ENCODE measurements at places on chromosomes 13 and 19. TPM values are rescaled to one million over a fixed set of nuclear protein-coding genes. Genes with fewer than 3 reads are reported as not detected.

The VSTM1 gene
- total RNA-seq, result not detected

The NANOS3 gene
- total RNA-seq, result not detected

The CLEC4M gene
- total RNA-seq, result not detected

DNA sequence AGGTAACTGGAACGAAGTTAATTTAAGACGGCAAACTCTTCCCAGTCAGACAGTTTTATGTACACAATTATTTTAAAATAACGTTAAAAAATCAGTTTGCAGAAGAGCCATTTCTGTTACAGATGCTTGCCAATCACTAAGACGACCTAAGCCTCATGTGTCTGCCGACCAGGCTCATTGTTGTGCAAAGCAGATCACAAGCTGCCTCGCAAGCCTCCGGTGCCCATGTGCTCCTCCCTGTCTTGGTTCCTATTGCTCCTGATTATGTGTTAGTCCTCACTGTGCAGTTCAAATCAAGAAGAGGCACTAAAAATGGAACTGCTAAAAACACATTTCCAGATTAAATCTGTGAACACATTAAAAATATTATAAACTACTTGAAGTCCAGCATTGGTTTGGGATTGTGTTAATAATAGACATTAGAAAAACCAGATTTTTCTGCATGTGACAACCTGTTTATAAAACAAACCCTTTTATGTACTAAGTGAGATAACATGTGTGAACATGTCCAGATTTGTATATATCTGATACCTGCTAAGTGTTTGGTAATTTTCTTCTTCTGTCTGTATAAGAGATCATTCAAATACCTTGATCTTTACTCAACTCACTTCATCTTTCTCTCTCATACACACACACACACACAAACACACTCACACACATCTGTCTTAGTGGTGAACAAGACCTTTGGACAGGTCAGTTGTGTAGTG, 81.9 kb upstream of the SLC15A1 start:
- DNase-seq, result peak; percentile 95

GRCh38 chr19:49491030-49491803, 3.8 kb downstream of the RPL13A start:
- DNase-seq, result no peak

DNA sequence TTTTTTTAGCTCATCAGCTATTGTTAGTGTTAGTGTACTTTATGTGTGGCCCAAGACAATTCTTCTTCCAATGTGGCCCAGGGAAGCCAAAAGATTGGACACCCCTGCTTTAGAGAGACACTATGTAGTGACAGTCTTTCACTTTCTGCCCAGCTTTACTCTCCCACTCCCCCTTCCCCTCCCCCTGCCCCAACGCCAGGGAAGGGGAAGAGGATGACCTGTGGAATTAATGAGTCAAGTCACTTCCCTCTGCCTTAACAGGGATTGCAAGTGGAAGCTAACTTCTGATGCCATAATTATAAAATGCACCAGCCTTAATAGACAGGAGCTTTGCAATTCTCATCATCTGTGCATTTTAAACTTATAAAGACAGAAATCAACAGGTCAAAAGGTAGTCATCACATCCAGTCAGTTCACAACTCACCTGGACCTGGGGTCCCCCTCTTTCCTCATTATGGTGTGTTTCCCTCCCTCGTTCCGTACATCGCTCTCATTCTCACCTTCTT, 1.6 kb downstream of the ZNF415 start:
- DNase-seq, result no peak

- DNase-seq, result peak; percentile 98
Observed at GRCh38 chr19:42421591-42422031, 5.6 kb downstream of the LIPE start.

DNA sequence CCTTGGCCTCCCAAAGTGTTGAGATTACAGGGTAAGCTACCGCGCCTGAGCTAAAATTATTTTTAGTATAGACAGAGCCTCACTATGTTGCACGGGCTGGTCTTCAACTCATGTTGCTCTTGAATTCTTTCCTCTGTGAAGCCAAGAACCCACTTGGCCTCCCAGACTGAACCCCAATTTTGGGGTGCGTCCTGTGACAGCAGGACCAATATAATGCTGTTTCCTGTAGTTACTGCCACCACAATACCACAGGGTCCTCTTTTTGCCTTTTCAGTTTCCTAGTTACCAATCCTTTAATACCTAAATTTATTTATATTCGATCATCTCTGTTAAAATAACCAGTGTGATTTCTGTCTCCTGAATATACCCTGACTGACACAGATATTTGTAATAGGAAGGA, 32.9 kb downstream of the TSKS start:
- no peak for DNase-seq

Data from bronchial epithelial cell (primary cell).